ENCODE measurements at places on chromosomes 7 and 10.

- DNase-seq: no peak
Observed at GRCh38 chr7:47233996-47234395, 347.9 kb downstream of the TNS3 start.

DNA sequence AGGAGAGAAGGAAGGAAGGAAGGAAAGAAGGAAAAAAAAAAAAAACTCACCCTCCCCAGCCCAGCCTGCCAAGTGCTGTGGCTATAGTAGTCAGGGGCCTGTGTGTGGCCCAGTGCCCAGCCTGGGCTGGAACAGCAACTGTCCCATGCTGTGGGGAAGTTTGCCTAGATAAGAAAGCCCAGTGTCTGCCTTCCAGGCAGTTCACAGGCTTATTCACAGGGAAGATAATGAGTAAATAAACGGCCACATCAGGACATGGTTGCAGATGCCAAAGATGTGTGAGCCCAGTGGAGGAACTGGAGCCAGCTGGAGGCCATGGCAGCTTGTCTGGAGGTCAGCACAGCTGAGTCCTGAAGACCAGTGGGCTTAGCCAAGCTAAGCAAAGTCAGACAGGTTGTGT is 132.4 kb upstream of the FOXK1 start:
- no peak for DNase-seq

DNA sequence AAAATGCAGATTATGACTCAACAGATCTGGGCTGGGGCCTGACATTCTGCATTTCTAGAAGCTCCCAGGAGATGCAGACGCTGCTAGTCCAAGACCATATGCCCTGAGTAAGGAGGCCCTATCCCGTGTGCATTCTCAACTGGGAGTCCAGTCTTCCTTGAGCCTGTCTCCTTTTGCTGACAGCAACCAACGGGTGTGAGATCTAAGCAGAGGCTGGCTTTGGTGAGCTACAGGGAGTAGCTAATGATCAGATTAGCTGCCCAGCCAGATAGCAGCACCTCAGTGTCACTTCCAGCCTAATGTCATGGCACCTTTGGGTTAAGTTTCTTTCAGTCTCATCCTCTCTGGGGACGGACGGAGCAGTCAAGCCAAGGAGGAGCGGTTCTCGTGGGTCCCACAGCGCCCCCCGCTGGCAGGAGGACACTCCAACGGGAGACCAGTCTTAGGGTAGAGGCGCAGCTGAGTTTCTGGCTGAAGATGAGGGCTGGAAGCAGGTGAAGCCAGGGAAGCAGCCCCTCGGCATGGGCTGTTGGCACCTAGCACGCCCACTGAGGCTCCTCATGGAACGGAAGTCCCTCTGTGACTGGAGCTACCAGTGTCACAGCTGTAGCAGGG is 154.0 kb downstream of the CCDC3 start:
- DNase-seq: no peak

GRCh38 chr10:92502296-92502808 is 71.5 kb downstream of the IDE start:
- no peak for DNase-seq

- no peak for DNase-seq
Observed at GRCh38 chr7:90178679-90179278, 24.5 kb downstream of the STEAP1 start.

Data from vagina (tissue), 2 donors.